Chondrocyte (in vitro differentiated cells): ENCODE measurements at places on chromosomes 11 and 22. TPM values are rescaled to one million over a fixed set of nuclear protein-coding genes. Genes with fewer than 3 reads are reported as not detected.
A peak's percentile ranks its signal among the peaks of the same experiment; 100 is the strongest.

- H3K36me3 ChIP-seq, result no peaks in the 10 kb centered on the region
- no peaks in the 10 kb centered on the region for H3K27me3 ChIP-seq
- no peak for DNase-seq
- no peak overlapping the region for H3K27ac ChIP-seq
These were observed 229.5 kb downstream of the TTC28 start for GRCh38 chr22:28450109-28450508.

GRCh38 chr11:8686325-8686724 lies 3.7 kb downstream of the RPL27A start:
- peak overlapping the region; percentile 63 for H3K27ac ChIP-seq
- no peaks in the 10 kb centered on the region for H3K27me3 ChIP-seq
- peaks cover 72% of the 10 kb centered on the region for H3K4me1 ChIP-seq
- no peak for DNase-seq
- H3K36me3 ChIP-seq, result peaks cover 32% of the 10 kb centered on the region

DNA sequence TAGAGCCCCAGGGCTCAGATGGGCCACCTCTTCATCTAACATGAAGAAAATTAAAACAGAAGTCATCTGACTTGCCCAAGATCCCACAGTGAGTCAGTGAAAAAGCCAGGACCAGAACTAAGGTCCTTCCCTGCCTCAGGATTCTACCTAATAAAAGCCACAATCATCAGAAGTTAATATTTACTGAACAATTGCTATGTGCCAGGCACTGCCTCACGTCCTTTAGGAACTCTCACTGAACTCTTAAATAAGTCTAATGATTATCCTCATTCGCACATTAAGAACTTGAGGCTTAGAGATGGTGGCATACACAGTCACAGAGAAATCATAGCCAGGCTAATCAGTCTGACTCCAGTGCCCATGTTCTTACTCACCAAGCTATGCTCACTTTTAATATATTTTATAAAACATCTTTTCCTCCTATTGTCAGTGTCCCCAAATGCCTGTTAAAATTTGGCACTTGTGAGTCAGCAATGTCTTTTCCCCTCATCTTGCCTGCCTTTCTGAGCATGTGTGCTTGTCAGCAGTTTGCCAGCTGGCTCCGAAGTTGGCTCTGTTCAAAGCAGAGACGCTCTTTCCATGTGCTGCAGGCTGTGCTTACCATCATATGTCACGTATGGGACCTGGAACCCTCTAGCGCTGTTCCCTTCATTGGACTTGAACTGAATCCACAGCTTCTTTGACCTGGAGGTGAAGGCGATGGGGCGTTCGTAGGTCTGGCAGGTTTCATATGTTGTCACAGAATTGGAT lies 21.5 kb upstream of the NRIP3 start:
- peaks cover 10% of the 10 kb centered on the region for H3K36me3 ChIP-seq
- H3K4me1 ChIP-seq, result no peaks in the 10 kb centered on the region
- no peak overlapping the region for H3K4me3 ChIP-seq
- H3K27me3 ChIP-seq, result peaks cover 2% of the 10 kb centered on the region

DNA sequence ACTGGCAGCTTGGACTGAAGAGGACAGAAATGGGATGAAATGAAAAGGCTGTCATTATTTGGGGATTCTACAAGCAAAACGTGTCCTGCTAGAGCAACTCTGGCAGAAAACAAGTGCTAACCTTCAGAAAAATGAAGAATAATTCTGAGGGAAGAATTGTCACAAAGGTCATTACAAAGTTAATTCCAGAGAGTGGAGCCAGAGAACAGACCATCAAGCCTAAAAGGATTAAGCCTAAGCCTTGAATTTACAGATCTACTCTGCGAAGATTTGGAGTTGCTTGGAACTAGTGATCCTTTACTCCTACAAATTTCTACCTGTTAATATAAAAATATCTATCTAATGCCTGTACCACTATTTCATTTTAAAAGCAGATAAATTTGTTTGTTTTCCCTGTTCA lies 1077.3 kb upstream of the CNTN5 start:
- no peaks in the 10 kb centered on the region for H3K36me3 ChIP-seq
- H3K4me3 ChIP-seq, result no peak overlapping the region
- H3K27me3 ChIP-seq, result peaks cover 34% of the 10 kb centered on the region
- no peak overlapping the region for H3K27ac ChIP-seq
- no peaks in the 10 kb centered on the region for H3K4me1 ChIP-seq
- no peak for DNase-seq

- no peaks in the 10 kb centered on the region for H3K27me3 ChIP-seq
- peak; percentile 84 for DNase-seq
- no peaks in the 10 kb centered on the region for H3K36me3 ChIP-seq
- H3K27ac ChIP-seq, result no peak overlapping the region
- no peak overlapping the region for H3K4me3 ChIP-seq
These were observed 33.3 kb downstream of the DAGLA start for GRCh38 chr11:61713464-61713863.

GRCh38 chr22:23187871-23188700 lies 7.8 kb downstream of the BCR start:
- H3K36me3 ChIP-seq, result peaks cover 3% of the 10 kb centered on the region
- H3K27ac ChIP-seq, result no peak overlapping the region
- DNase-seq, result no peak
- no peaks in the 10 kb centered on the region for H3K27me3 ChIP-seq

DNA sequence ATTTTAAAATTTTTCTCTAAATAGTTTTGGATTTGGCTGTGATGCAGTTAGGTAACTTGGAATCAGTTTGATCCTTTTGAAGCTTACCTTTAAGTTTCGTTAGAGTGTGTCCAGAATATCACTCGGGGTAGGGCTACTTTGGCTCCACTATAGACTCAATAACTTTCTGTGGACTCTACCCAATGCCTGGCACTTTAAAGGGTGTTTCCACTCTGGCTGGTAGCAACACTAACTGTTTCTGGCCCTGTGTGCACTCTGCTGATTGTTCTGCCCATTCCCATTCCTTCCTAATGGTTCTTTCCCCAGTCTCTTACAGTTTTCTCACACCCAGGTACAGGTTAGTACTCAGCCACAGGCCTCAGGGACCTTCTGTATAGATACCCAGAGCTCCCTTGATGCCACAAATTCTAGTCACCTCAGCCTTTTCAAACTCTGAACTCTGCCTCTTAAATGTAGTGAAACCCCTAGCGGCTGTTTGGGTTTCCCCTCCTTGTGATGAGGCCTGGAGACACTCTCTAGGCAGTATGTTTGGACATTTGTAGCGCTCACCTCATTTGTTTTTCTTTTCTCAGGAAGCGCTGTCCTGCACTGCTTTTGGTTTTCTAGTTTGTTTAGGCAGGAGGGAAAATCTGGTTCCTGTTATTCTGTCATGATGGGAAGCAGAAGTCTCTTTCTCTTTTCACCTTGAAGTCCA lies 16.8 kb downstream of the CUL5 start:
- DNase-seq, result no peak
- H3K36me3 ChIP-seq, result peaks cover 2% of the 10 kb centered on the region
- H3K4me1 ChIP-seq, result peaks cover 28% of the 10 kb centered on the region
- no peak overlapping the region for H3K4me3 ChIP-seq
- no peak overlapping the region for H3K27ac ChIP-seq

GRCh38 chr11:95567685-95568084 lies 221.9 kb downstream of the FAM76B start:
- H3K27ac ChIP-seq, result peak overlapping the region; percentile 70
- peaks cover 58% of the 10 kb centered on the region for H3K4me1 ChIP-seq
- H3K4me3 ChIP-seq, result no peak overlapping the region
- H3K36me3 ChIP-seq, result peaks cover 7% of the 10 kb centered on the region
- DNase-seq, result no peak
- no peaks in the 10 kb centered on the region for H3K27me3 ChIP-seq

DNA sequence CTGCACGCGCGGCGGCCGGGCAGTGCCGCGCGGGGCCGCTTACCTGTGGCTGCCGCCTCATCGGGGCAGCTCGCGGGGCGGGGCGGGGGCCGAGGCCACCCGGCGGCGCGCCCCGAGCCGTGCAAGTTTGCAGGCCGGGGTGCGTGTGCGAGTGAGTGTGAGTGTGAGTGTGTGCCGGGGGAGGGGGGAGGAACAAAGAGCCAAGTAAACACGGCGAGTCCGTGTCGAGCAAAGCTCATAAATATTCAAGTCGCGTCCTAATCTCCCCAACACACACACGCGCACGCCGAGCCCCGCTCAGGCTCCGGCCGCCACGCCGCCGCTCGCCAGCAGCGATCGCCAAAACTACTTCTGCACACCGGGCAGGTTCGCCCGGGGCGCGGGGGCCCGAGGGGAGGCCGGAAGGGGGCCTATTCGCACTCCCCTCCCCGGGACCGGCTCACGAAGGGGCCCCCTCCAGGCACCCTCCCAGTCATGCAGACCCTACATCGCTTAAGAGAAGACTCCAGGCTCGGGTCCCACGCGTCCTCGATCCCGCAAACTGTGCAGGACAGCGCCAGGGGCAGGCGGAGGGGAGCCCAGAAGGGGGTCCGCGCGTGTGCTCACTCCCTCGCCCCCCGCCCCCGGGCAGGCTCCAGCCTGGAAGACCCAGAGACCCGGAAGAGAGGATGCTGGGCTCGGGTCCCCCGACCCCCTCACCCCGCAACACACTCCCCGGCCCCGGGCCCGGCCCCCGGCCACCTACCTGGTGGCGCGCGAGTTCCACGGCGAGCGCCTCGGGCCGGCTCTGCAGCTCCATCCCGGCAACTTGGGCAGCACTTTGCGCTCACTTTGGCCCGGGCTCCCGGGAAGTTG lies 827 bp downstream of the PHF21B start:
- no peak for DNase-seq
- H3K36me3 ChIP-seq, result no peaks in the 10 kb centered on the region
- no peak overlapping the region for H3K27ac ChIP-seq

DNA sequence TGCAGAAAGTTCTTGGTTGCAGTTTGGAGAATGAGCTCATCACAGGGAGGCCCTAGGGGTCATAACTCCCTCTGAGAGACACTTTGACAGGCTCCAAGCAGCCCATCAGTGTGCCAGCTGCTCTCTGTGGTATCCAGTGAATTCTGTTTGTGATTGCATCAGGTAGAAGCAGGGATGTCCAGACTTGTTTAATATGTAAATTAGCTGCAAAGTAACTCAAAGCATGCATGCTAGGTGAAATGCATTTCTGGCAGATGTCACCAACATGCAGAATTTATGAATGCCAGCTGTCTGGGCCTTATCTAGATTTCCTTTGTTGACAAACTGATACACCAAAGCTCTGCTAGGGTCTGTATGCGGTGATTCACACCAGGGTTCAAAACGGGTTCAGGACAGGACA lies 123.6 kb upstream of the MTNR1B start:
- H3K27me3 ChIP-seq, result no peaks in the 10 kb centered on the region
- peaks cover 20% of the 10 kb centered on the region for H3K4me1 ChIP-seq
- no peak overlapping the region for H3K4me3 ChIP-seq
- no peak for DNase-seq
- H3K27ac ChIP-seq, result no peak overlapping the region

BRSK2 gene
- 1.8 to 6.9 TPM (median 6.0 TPM) in 3 replicates for total RNA-seq

DNAJB7 gene
- not detected in 3 replicates for total RNA-seq

MPZL3 gene
- total RNA-seq, result 1.1 to 1.7 TPM (median 1.6 TPM) in 3 replicates

PHETA2 gene
- total RNA-seq, result 1.4 to 2.2 TPM in 2 of 3 replicates, not detected in the other

INCENP gene
- total RNA-seq, result 21.6 to 24.6 TPM (median 22.4 TPM) in 3 replicates
